Stimulated activated CD4-positive, alpha-beta T cell treated with anti-CD3 and anti-CD28 coated beads, Interleukin-1b, Interleukin-23, amount 100 ng/mL, for 4 hours (primary cell): ENCODE measurements at places on chromosomes 6 and 20.
A peak's percentile ranks its signal among the peaks of the same experiment; 100 is the strongest.

- DNase-seq: no peak
These were observed 199.7 kb upstream of the SIM1 start for GRCh38 chr6:100664274-100665040.

DNA sequence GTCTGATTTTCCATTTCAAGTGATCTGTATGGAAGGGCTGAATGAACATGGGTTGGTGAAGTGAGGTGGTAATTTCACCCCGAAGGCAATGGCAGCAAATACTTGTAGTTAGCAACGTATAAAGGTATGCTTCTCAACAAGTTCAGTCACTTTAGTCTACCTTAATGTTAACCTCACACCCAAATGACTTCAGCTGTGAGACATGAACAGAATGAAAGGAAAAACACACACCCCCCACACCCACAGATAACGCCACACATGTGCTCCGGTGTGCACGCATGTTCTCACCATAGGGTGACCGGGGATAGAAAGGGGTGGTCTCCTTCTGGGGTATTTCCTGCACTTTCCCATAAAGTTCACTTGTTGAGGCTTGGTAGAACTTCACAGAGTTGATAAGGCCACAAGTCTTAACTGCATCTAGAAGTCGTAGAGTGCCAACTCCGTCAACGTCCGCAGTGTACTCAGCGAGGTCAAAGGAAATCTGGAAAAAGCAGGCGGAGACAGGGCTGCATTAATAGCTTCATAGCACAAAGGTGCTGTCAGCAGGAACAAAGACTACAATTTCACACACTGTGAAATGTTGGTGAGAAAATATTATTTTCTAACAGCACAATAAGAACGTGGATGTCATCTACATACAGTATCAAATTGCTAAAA, 284.8 kb downstream of the GMDS start:
- DNase-seq: no peak

DNA sequence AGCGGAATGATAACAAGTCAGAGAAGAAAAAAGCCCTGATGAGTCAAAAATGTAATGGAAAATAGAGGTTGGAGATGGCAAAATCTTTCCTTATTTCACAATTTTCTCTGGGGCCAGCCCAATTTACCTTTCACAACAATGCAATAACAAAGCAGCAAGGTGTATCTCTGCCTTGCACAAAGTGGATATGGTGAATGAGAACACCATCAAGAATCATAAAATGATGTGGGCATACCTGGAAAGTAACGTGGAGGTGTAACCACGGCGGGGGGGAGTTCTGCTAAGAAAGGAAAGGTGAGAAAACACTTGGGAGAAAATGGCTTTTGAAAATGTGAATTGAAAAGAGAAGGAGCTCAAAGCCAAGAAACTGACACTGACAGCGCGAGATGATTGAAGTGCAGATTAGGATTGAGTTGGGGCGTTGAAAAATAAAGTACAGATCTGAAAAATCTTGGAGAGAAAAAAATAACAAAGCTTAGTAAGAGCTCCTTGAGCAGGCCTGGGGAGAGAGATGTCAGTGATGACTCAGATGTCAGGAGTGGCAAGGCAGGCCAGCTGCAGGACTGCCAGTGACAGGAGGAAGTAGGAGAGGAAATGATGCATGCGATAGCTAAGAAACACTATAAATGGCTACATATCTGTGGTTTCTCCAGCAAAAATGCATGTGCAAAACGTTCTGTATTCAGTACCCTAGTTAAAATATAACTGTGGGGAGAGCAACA, 26.2 kb downstream of the ARHGAP18 start:
- peak; percentile 51 for DNase-seq

DNA sequence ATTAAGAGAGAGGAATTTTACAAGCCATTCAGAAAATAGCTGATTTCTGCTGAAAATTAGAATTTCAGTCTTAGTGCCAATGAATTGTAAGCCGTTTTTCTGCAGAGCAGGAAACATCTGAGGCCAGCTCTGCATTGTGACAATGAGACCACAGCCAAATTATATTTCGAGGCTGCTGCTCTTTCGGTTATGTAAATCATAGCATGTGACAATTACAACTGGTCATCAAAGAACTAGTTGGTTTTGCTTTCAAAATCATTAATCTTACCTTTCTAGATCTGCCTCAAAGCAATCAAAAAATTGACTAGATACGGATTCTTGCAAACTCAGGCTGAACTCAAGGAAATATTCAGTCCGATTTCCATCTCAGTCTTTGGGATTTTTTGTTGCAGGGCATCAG, 33.4 kb upstream of the INSM1 start:
- DNase-seq: no peak

DNA sequence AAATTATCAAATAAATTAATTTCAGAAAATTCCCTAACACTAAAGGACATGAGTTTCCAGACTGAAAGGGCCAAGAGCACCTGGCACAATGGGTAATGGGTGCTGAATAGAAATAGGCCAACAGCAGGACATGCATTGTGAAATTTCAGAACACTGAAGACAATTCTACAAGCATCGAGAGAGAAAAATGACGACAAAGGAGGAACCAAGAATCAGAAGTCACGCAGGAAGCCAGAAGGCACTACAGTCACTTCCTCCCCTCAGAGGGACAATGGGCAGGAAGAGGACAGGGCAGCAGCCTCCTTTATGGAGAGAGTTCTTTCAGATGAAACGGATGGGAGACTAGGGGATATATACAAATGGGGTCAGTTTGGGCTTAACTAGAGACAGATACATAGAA, 29.6 kb downstream of the PCNA start:
- DNase-seq: no peak

DNA sequence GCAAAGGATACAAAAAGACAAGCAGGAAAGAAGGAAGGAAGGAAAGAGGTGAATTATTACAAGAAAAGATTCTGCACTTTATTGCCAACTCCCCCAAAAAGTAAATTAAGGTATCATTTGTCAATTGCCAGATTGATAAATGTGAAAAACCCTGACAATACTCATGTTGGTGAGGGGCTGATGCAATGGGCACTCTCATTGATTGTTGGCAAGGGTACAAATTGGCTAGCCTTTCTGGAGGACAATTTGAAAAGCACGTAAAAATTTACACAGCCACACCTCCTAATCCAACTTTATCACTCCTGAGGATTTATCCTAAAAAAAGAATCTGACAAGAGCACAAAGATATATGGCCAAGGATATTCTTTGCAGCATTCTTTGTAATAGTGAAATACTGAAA, 47.7 kb downstream of the SCML4 start:
- no peak for DNase-seq

DNA sequence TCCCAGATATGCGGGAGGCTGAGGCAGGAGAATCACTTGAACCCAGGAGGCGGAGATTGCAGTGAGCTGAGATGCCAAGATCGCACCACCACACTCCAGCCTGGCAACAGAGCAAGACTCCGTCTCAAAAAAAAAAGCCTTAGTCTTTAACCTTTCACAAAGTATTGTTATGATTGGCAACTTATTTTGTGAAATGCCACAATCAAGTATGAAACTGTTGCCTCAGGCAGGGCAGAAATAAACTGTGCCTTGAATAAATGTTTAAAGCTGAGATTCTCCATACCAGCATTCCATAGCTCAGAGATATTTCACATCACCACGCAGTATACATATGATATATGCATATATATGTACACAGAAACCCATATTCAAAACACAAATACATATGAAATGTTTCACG, 120.1 kb upstream of the CCDC28A start:
- DNase-seq: no peak

DNA sequence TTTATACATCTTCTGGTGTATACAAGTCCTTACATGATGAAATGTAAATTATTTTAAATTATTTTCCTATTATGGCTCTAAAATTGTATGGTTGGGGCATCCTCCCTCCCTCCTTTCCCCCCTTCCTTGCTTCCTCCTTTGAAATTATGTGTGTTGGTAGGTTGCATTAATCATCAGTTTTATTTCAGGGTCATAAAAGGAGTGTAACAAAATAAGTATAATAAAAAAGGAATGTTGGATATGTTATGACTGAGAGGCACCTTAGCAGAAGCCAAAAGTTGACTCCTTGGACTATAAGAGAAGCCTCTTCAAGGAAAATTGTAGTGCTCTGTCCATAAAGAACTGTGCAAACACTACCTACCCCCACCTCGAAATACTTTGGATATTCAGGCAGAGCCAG, 46.6 kb upstream of the PTPRK start:
- no peak for DNase-seq

GRCh38 chr20:1818895-1819294, 76.3 kb upstream of the SIRPA start:
- DNase-seq: no peak

DNA sequence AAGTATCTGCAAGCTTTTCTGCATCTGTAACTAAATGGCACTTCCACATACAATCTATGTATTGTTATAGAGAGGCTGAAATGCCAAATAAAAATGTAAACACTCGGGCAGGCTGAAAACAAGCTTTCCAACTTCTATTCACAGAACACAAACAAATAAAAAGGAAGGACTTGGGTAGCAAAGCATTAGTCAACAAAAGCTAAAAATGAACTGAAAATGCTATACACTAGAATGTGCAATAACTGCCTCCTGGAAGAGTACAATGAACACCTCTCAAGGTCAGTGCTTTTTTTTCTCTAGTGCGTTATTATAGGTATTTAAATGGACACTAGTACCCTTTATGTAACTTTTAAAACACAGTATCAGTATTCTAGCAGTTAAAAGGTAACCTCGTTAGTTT, 31.4 kb downstream of the STK38 start:
- no peak for DNase-seq

GRCh38 chr6:79084693-79085092, 6.6 kb upstream of the PHIP start:
- DNase-seq: no peak

DNA sequence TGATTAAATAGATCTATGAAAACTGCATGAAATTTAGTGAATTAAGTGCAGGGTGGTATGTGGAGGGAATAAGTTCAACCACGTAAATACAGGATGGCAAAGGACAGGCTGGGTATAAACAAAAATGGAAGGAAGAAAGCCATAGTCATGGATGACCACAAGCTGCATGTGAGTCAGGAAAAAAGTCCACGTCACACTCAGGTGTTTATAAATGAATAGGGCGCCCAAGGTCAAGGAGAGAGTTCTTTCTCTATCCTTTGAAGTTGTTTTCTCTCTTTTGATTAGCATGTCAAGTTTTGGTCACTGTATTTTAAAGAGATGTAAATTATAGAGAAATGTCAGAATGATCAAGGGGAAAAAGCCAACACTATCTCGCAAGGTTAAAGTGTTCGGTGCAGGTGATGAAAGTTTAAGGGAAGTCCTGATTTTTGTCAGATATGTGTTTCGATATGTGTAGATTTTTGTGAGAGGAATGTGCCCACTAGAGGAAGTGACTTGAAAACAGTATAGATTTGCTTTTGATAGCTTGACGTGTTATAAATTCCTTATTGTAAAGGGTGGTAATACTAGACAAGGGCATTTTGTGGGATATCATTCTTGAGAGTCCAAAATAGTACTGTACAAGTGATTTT, 58.7 kb downstream of the MAP3K4 start:
- no peak for DNase-seq

DNA sequence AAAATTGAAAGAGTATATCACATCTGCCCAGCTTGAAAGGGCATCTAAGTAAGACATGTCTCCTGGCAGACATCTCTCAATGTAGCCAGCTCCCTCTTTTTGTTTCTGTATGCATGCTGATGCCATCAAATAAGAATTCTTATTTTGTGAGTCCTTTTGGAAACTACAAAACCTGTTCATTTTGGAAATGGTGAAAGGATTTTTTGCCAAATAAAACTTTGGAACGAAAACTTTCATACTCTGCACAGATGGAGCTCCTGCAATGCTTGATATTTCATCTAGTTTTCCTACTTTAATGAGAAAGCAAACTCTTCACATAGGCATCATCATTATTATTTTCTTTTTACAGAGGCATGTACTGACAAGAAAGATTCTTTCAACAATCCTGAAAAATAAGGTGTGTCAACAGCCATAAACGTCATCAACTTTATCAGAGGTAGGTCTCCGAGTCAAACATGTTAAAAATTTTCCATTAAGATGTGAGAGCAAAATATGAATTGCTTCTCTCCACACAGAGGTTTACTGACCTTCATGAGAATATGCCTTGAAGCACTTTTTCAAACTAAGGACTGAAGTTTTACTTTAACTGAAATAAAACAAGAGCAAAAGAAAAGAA, 26.2 kb upstream of the CMTR1 start:
- DNase-seq: no peak

DNA sequence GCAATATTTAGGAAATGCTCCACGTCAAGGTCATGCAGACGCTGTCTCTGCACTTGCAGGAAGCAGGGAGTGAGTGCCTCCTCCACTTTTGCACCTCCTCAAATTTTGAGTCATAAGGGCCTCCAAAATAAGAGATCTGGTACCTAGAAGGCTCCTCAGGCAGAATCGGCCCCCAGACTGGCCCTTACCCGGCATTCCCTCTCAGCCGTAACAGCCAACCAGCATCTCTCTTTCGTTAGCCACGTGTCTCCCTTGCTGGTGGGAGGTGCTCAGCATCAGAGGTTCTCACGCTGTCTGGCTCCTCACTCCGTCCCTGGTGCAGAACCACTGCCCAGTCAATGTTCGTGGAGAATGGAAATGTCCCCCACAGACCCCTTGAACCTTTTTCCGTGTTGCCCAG, 75.3 kb downstream of the ANKRD60 start:
- DNase-seq: no peak

DNA sequence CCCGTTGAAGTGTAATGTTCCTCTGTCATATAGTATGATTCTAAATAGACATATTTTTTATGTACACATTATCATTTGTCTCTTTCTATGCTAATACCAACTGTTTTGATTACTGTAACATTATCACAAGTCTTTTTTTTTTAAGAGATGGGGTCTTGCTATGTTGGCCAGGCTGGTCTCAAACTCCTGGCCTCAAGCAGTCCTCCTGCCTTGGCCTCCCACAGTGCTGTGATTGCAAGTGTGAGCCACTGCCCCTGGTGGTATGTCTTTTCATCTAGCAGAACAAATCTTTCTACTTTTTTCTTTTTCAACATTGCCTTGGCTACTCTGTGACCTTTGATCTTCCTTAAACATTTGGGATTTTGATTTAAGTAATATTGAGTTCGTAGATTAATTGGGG, 57.7 kb downstream of the SLX4IP start:
- DNase-seq: no peak

GRCh38 chr6:13216236-13217014, 111.9 kb downstream of the TBC1D7 start:
- no peak for DNase-seq

DNA sequence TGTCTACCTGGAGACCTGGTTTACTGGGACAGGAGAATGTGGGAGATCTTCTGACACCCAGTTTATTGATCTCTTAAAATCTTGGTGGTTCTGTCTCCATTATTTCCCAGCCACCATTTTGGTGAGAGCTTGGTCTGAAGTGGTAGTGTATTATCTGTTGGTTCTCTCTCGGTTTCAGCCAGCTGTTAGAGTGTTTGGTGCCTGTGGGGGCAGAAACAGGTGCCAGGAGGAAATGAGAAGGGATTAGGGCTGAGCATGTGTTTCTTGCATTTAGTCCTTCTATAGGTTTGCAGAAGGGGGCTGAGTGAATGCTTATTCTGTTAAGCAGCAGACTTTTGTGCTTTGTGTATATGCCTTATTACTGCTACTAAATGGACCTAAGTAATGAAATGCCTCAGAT, 9.6 kb downstream of the JARID2 start:
- no peak for DNase-seq

- DNase-seq: no peak
These were observed 46.0 kb downstream of the SIRPA start for GRCh38 chr20:1941226-1941625.

GRCh38 chr20:40471261-40471629, 217.8 kb downstream of the MAFB start:
- DNase-seq: no peak

- no peak for DNase-seq
These were observed 15.7 kb downstream of the PANK2 start for GRCh38 chr20:3904857-3905256.
